ENCODE measurements at places on chromosomes 11 and 22. TPM values are rescaled to one million over a fixed set of nuclear protein-coding genes. Genes with fewer than 3 reads are reported as not detected.

DNA sequence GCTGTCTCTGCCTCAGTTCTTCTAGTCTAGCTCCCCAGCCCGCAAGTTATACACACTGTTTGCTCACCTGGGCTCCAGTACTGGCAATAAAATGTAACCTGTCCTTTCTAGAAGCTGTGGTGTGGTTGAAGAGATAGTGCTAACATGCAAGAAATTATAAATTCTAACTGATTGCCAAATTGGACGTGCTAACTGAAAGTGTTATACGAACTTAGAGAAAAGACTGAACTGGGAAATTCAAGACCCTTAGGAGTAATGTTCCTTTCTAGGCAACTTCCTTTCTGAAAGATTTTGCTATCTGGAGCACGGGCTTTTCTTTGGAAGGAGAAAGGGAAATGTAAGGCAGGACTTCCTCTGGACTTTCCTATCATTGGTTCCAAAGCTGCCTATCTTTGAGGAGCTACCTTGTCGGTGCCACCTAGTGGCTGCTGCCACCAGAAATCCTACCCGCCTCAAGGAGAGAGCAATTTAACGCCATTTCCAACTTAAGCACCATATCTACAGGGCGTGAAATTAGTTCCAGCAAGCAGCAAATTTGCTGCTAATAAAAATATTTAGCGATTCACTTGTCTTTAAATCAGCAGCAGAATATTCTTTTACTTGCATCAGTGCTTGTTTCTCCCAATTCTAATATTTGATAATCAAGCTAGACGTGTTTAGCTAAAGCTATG is 12.7 kb upstream of the TMEM218 start:
- no peak for DNase-seq

DNA sequence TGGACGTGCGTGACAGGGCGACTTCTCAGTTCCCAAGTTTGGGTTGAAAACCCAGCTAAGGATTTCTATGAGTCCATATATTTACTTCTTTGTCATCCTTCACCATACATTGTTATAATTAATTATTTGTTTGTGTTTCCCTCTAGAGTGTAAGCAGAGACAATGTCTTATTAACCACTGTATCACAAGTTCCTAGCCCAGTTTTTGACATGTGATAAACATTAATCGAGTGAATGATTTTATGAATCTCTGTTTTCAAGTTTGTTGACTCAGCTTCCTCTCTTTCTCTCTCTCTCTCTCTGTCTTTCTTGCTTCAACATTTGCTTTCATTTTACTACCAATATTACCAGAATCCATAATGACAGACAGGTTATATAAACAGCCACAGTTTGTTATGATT is 1259.6 kb upstream of the TENM4 start:
- DNase-seq, result no peak

- no peak for DNase-seq
Measured at GRCh38 chr11:125423247-125423849, 72.7 kb downstream of the FEZ1 start.

DNA sequence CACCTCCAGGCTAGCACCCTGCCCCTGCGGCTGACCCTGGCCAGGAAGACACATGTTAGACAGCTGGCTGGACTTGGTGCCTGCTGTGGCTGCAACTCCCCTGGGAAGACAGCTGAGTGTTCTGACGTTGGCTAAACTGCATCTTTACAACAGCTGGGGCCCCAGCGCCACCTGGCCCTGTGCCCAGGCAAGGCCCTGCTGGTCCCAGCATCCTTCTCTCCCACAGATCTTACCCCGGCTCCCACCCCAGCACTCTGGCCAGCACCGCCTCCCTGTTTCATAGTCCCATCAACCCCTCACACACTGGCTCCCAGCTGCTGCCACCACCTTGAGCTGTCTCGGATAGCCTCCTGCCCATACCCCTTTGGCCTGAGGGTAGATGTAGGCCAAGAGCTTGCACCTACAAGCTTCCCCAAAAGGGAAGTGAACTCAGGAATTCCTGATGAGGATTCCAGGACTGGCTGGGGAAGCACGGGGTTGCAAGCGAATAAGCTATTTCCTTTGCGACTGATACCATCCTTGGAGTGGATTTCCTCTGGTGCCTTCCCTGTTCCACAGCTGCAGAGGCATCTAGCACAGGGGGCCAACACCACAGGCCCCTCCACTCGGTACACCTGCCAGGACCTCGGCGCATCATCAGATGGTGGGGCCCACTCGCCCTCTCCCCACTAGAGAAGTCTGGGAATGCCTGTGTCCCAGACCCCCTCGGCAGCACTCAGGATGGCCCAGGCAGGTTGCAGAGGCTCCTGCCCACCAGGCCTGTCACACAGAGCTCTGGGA is 28.5 kb downstream of the RSPH14 start:
- DNase-seq, result no peak

DNA sequence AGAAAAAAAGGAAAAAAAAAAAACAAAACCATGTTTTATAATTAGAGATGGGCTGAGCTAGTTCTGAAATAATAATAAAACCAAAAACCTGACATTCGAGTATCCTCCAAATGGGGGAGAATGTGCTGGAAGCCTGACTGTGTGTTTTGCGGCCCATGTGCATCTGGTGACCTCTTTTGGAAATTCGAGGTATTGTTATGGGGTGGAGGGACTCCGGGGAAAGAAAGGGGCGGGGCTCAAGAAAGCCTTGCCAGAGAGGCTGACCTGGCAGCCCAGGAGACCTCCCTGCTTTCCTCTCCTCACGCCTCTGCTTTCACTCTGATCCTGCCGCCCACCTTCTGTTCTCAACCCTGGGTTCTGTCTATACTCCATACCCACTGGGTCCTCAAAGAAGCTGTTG is 72.9 kb downstream of the CTTN start:
- DNase-seq, result no peak

- no peak for DNase-seq
Measured at GRCh38 chr11:77259641-77260040, 41.8 kb downstream of the GDPD4 start.

The TMEM191C gene
- total RNA-seq, result 0.51 TPM

- DNase-seq, result no peak
Measured at GRCh38 chr11:61749591-61750217, 2.7 kb upstream of the MYRF start.

- no peak for DNase-seq
Measured at GRCh38 chr11:71165771-71166170, 86.6 kb downstream of the SHANK2 start.

DNA sequence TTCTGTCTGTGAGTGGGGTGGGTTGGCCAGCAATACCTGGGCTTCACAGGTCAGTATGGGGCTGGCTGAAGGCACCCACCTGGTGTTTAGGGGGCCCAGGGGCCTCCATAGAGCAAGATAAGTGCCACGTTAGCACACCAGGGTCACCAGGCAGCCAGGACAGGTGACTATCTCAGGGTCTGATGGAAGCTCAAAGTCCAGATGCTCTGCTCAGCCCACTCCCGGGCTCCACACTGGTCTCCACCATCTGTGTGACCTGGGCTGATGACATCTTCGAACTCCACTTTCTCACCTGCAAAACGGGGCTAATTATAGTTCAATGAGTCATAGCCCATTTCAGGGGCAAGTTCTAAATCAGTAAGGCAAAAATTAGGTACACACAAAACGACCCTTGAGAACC is 39.4 kb upstream of the PRDM11 start:
- DNase-seq, result no peak

The FEN1 gene
- 3.3 TPM for total RNA-seq

The PIH1D2 gene
- 1.1 TPM for total RNA-seq

DNA sequence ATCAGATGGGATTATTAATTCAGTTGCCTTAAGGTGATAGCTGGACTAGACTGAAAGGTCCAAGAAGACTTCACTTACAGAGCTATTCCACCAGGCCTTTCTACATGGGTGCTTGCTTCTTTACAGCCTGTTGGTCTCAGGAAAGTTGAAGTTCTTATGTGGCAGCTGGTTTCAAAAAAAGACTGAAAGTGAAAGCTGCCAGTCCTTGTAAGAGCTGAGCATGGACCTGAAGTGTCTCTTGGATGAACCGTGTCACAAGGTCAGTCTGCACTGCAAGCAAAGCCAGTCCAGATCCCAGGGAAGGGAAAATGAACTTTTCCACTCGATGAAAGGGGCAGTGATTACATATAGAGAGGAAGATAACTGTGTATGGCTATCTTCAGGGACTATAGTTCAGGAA is 201.5 kb upstream of the LUZP2 start:
- no peak for DNase-seq

DNA sequence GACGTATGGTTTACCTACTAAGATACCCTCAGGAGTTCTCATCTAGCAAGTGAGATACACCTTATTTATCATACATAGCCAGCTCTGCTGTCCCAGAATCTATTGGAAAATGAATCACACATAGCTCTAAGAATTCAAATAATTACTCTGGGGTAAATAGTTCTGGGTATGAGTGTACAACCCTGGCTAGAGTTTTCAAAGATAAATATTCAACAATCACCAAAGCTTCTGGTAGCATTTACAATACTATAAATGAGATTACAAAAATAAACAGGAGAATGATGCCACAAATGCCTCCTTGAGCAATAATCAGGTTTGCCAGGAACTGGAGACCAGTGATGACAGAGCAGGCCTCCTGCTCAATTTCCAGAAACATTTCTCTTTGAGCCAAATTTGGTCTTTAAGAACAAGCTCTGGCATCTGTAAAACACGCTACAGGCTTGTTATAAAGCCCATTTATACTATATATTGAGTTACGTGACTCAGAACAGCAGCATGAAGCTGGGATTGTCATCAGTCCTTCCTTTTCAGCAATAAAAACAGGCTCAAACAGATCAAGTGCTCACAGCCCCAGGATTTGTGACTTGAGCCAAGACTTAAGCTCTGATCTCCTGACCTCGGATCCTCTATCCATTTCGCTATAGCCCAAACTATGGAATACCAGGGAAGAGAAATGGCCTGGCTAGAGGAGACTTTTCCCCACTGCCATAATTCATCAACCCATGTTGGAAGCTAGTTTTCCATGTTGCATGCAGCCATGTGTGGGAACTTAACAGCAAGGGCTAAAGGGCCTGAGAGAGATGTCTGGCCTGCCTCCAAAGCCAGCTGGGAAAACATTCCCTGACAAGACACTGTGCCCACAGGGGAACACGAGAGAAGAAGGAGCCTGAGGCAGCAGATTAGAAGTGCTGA is 19.7 kb downstream of the RAB30 start:
- no peak for DNase-seq

Data from pancreas (tissue), 10 donors.